T1000 (cell line): ENCODE measurements at places on chromosomes 3 and 15.
A peak's percentile ranks its signal among the peaks of the same experiment; 100 is the strongest.

- no peak for DNase-seq
These were observed 100.8 kb downstream of the TPRG1 start for GRCh38 chr3:189272500-189273119.

DNA sequence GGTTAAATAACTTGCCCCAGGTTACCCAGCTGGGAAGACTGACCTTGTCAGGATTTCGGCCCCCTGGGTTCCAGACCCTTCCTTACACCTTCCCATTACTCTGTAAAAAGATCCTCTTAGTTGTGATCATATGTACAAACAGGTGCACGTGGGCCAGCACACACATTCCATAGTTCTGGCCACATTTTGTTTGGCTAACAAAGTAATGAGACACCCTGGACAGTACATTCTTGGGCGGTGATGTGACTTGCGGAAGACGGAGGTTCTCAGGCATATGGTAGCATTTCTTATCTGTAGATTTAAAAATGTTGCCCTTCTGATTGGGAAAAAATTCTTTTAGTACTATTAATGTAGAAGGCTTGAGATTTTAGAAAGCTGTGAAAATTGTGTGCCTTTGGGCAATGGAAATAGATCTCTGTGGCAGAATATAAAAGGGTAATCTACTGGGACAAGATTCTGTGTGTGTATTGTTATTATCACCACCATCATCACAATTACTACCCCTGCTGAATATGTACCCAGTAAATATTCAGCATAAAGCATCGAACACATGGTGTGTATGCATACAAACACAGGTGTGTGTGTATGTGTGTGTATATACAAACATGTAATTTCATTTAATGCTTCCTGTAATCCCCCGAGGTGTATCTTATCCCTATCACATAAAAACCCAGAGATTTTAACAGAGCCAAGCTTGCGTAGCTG is 205.4 kb upstream of the UBE2E1 start:
- peak; percentile 35 for DNase-seq

DNA sequence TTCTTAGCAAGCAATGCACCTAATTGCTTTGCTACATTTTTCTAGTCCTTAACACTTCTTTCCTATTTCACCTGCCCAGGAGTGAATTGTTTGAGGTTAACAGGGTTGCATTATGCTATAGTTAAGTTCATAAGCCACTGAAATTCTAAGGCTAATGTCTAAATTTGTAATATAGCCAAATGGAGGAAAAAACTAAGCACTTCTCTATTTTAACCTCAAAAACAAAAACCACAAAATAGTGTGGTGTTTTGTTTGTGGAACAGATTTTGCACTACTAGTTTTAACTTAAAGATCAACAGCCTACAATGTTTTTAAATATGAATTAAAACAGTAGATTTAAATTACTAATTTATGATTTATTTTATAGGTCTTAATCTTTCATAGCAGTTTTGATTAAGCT is 5.5 kb downstream of the ATOSA start:
- DNase-seq = no peak

- no peak for DNase-seq
These were observed 166.8 kb downstream of the IL1RAP start for GRCh38 chr3:190680691-190681090.

GRCh38 chr3:131406274-131406673 is 24.7 kb downstream of the NUDT16 start:
- no peak for DNase-seq

- no peak for DNase-seq
These were observed 81.1 kb downstream of the MEGF11 start for GRCh38 chr15:66172324-66172980.

- no peak for DNase-seq
These were observed 95.6 kb downstream of the ECT2 start for GRCh38 chr3:172846103-172846561.

DNA sequence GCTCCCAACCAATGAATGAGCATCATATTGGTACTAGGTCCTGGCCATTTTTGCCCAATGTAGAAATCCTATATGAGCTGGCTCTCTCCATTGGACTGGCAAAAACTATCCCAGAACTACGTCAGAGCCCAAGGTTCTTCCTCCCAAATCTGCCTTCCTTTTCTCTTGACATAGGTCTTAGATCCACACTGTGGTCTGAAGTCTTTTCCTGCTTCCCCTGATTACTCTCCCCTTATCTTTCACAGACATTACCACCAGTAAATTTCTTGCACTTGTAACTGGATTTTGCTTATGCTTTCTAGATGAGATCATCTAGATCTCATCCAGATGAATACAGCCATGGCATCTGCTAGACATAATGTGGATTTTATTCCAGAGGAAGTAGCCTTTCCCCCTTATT is 141.2 kb upstream of the GADL1 start:
- DNase-seq = no peak

- no peak for DNase-seq
These were observed 62.9 kb upstream of the LRRFIP2 start for GRCh38 chr3:37237252-37237651.

DNA sequence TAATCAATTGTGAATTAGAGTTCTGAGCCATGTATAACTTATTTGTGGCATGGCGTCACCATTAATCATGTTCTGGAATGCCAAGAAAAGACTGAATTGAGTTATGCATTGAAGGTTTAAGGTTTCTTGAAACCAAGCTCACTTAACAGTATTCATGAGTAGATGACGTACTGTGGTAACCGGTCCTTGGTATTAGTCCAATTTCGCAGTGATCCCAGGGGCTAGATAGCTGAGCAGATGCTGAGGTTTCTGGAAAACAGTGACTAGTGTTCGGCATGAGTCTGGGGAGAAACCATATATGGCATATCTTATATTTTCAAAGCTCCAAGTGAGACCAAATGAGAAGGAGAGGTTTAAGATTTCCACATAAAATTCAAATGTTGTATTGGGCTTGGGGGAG is 218.3 kb upstream of the LYSMD4 start:
- peak; percentile 33 for DNase-seq

DNA sequence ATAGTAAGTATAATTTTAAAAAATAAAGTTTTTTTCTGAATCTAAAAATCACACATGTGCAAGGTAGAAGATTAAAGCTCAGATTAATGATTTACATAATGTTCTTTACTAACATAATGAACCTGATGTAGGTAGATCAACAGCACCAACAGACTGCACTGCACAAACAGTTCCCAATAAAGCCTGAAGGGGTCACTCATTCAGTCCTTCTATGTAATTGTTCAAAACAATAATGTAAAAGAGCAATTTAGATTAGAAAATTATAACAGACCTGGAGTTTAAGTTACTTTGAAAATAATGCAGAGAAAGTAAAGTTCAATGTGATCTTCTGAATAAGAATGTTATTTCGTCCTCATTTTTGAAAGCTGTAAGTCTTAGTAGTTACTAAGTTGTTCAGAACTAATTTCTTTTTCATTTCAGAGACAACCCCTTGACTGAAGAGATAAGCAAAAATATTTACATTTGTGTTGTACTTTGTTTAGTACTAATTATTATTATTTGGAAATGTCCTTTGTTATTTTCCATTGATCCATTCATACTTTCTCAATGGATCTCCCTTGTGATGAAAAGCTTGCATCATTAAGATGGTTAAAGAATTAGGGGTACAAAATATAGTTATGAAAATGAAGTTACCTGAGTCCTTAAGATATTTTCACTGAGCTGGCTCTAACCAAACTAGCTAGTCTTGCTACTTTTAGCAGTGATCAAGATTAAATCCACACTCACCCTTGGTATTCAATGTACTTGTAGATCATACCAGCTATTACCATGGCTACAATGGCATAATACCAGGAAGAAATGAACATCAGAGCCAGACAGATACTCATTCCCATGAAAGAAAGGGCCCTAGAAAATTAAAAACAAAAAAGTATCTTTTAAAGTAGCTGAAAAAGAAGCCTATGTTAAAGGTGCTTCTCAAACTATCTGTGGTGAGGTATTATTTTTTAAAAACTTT is 16.8 kb downstream of the EMC4 start:
- no peak for DNase-seq

DNA sequence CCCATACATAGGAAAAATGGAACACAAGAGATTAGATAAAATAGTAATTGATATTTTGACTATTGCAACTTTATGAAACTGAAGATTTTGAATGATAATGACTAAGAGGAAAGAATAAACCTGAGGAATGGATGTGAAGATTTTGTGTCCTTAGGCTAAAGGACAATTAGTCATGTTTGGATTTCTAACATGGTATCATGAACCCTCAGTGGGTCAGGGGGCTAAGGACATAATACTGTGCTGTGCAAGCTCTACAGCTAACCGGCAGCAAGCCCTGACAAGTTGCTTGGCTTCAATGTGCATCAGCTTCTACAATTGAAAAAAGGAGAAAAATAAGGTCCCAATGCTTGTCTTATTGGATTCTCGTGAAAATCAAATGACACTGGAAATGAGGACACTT is 491.0 kb downstream of the MECOM start:
- DNase-seq = no peak
